ENCODE measurements at places on chromosomes 5 and 9. TPM values are rescaled to one million over a fixed set of nuclear protein-coding genes. Genes with fewer than 3 reads are reported as not detected.
A peak's percentile ranks its signal among the peaks of the same experiment; 100 is the strongest.

DNA sequence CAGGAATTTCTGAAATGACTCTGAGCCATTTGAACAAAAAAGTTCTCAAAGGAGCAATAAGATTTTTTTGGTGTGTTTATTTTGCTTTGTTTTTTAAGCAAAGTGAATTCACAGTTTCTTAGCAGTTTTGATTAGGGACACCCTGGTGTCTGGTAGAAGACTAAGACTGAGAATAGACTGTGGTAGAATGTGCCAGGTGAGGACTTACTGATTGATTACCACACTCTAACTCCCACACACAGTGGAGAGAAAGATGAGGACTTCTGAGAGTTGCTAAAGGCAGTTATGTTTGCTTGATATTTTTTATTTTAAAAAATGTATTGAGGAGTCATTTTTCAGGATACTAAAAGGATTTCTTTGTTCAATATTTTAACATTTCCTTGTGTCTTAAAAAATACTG is 175.1 kb downstream of the CD180 start:
- H3K27ac ChIP-seq = no peak overlapping the region
- no peak for DNase-seq
- no peaks in the 10 kb centered on the region for H3K4me1 ChIP-seq
- H3K4me3 ChIP-seq = no peak overlapping the region

DNA sequence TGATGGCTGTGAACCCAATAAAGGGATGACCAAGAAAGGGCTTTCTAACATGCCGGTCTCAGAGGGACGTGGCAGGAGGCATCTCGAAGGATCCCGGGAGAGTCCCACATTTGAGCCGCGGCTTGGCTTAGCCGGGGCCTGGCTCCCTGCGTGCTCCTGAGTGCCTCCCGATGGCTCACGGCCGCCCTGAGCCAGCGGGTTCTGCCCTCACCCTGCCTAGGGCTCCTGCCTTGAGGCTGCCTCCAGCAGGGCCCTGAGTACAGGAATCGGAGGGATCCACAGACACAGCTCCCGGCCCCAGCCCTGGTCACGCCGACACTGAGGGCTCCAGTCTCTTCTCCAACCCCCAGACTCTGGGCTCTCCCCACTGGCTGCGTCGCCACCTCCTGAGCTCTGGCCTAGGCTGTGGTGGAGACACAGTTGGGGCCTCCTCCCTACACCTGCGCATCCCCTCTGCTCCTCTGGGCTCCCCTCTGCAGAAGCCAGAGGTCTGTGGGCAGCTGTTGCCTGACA is 44.1 kb upstream of the RXRA start:
- DNase-seq = no peak
- H3K4me1 ChIP-seq = peaks cover 11% of the 10 kb centered on the region
- no peaks in the 10 kb centered on the region for H3K36me3 ChIP-seq

GRCh38 chr5:159316519-159317383 is 13.5 kb downstream of the IL12B start:
- DNase-seq = peak; percentile 21
- H3K27me3 ChIP-seq = no peaks in the 10 kb centered on the region
- H3K27ac ChIP-seq = no peak overlapping the region

- peak overlapping the region; percentile 42 for H3K27ac ChIP-seq
- H3K27me3 ChIP-seq = no peaks in the 10 kb centered on the region
- no peaks in the 10 kb centered on the region for H3K36me3 ChIP-seq
- peak; percentile 62 for DNase-seq
- H3K4me1 ChIP-seq = peaks cover 7% of the 10 kb centered on the region
Measured at GRCh38 chr9:129121483-129121882, 10.3 kb downstream of the PTPA start.

- no peaks in the 10 kb centered on the region for H3K27me3 ChIP-seq
- no peak for DNase-seq
- no peak overlapping the region for H3K4me3 ChIP-seq
- no peak overlapping the region for H3K27ac ChIP-seq
- H3K36me3 ChIP-seq = no peaks in the 10 kb centered on the region
Measured at GRCh38 chr5:179404321-179405053, 59.2 kb upstream of the ADAMTS2 start.

- no peak overlapping the region for H3K4me3 ChIP-seq
- no peak for DNase-seq
- H3K4me1 ChIP-seq = peaks cover 2% of the 10 kb centered on the region
- H3K27me3 ChIP-seq = no peaks in the 10 kb centered on the region
- no peak overlapping the region for H3K27ac ChIP-seq
Measured at GRCh38 chr5:147240266-147240985, 5.6 kb downstream of the STK32A start.

- H3K4me1 ChIP-seq = no peaks in the 10 kb centered on the region
- H3K4me3 ChIP-seq = no peak overlapping the region
Measured at GRCh38 chr5:35815089-35815936, 41.4 kb upstream of the IL7R start.

GRCh38 chr5:141637767-141638419 is 1.1 kb downstream of the RELL2 start:
- H3K4me1 ChIP-seq = peaks cover 13% of the 10 kb centered on the region
- no peak overlapping the region for H3K27ac ChIP-seq
- H3K36me3 ChIP-seq = no peaks in the 10 kb centered on the region
- H3K27me3 ChIP-seq = no peaks in the 10 kb centered on the region
- DNase-seq = peak; percentile 25

GRCh38 chr5:80364892-80365291 is 43.0 kb upstream of the ZFYVE16 start:
- no peak for DNase-seq
- no peaks in the 10 kb centered on the region for H3K27me3 ChIP-seq

DNA sequence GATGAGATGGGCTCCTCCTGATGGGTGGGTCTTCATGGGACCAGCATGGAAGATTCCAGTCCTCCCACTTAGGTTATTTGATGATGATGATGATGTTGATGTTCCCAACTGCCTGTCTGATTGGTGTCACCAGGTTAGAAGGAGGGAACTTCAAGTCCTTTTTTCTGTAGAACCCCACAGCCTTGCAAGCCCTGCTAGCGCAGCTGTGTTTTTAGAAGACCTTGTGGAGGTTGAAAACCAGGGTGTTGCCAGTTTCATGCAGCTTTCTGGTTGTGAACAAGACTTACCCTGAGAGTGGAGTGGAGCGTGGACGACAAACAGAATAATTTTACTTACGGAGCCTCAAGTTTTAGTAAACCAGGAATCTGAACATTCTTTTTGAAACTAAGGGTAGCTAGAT is 83.0 kb downstream of the TRIO start:
- no peaks in the 10 kb centered on the region for H3K4me1 ChIP-seq
- no peaks in the 10 kb centered on the region for H3K27me3 ChIP-seq

DNA sequence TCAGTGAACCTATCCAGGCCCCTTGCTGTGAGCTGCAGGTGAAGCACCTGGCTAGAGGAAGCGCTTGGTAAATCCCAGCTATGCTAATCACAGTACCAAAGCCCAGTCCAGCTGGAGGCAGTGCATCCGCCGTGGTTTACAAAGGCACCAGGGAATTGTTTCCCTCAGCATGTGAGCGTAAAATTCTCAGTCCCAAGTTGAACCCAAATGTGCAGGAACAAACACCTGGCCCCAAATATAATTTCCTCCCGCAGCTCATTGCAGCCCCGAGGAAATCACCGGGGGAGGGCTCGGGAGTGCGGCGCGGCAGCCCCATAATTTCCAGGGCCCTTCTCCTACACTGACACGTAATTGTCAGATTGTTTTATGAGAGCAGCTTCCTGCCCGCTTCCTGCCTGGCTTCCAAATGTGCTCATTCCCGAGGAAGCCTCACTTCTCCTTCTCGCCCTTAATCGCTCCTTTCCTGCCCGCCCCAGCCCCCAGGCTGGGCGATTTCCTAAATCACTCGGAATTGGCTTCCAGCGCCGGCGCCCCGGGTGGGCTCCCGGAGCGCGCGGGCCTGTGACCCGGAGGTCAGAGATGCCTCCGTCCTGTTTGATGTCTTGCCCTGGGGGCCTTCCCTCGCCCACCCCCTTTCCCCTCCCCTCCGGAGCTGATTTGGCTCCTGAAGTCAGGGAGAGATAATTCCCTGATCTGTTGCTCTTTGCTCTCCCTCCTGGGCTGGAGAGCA is 134.4 kb downstream of the FGF1 start:
- no peaks in the 10 kb centered on the region for H3K27me3 ChIP-seq
- H3K27ac ChIP-seq = no peak overlapping the region
- no peaks in the 10 kb centered on the region for H3K36me3 ChIP-seq
- no peak for DNase-seq
- peak overlapping the region; percentile 2 for H3K4me3 ChIP-seq
- H3K4me1 ChIP-seq = no peaks in the 10 kb centered on the region

- no peaks in the 10 kb centered on the region for H3K4me1 ChIP-seq
- H3K36me3 ChIP-seq = no peaks in the 10 kb centered on the region
- no peak overlapping the region for H3K27ac ChIP-seq
- H3K4me3 ChIP-seq = no peak overlapping the region
- no peak for DNase-seq
Measured at GRCh38 chr5:167472566-167473108, 818.8 kb upstream of the WWC1 start.

- H3K4me1 ChIP-seq = no peaks in the 10 kb centered on the region
- H3K36me3 ChIP-seq = no peaks in the 10 kb centered on the region
- H3K27ac ChIP-seq = no peak overlapping the region
- DNase-seq = no peak
- no peak overlapping the region for H3K4me3 ChIP-seq
Measured at GRCh38 chr5:73768-74502, 18.0 kb upstream of the PLEKHG4B start.

DNA sequence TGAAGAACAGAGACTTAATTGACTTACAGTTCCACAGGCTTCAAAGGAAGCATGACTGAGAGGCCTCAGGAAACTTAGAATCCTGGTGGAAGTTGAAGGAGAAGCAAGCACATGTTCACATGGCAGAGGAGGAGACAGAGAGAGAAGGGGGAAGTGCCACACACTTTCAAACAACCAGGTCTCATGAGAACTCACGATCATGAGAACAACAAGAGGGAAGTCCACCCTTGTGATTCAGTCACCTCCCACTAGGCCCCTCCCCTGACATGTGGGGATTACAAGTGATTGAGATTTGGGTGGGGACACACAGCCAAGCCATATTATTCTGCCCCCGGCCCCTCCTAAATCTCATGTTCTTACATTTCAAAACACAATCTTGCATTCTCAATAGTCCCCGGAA is 19.5 kb downstream of the NR3C1 start:
- no peaks in the 10 kb centered on the region for H3K4me1 ChIP-seq
- peaks cover 4% of the 10 kb centered on the region for H3K36me3 ChIP-seq
- no peak overlapping the region for H3K27ac ChIP-seq

The CDH6 gene
- 1.2 TPM for total RNA-seq

The AHRR gene
- total RNA-seq = 1.9 TPM

The CCL19 gene
- total RNA-seq = 1.8 TPM

The DBH gene
- total RNA-seq = not detected
